ENCODE measurements at places on chromosomes 3 and 15.
A peak's percentile ranks its signal among the peaks of the same experiment; 100 is the strongest.

DNA sequence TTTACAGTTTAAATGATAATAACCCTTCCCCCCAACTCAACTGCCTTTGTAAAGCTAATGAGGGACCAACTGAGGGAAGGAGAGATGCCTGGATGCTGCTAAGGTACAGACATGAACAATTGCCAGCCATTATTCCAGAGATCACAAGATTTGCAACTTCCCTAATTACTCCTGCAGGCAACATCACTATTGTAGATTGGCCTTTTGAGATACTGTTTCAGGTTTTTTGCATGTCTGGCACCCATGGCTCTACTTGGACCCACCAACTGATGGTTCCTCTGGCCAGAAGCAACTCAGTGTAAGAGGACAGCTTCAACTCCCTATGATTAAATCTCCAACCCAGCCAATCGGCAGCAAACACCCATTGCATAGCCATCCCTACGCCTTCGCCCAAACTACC lies 478.7 kb downstream of the FHIT start:
- no peak for DNase-seq

DNA sequence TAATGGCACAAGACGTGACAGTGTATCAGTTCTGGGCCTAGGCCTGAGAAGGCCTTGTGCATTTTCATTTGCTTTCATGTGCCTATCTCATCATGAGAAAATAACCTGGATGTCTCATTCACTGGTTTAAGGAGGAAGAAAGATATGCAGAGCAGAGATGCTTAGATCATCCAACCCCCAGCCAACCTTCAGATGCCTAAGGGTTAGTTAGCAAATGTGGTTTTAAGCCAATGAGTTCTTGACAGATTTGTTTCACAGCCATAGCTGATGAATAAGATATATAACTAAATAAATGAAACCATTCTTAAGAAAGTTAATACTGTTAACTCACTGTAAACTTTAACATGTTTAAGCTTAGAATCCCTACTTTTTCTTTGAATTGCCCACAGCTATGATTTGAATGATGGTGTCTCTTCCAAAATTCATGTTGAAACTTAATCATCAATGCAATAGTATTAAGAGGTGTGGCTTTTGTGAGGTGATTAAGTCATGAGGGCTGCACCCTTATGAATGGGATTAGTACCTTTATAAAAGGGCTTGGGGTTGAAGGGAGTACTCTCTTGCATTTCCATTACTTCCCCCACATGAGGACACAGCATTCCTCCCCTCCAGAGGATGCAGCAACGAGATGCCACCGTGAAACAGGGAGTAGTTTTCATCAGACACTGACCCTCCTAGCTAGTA lies 324.6 kb upstream of the TBC1D5 start:
- no peak for DNase-seq

GRCh38 chr3:86934851-86935250 lies 56.1 kb downstream of the VGLL3 start:
- no peak for DNase-seq

- DNase-seq: no peak
These were observed 32.6 kb downstream of the BBX start for GRCh38 chr3:107555359-107555758.

DNA sequence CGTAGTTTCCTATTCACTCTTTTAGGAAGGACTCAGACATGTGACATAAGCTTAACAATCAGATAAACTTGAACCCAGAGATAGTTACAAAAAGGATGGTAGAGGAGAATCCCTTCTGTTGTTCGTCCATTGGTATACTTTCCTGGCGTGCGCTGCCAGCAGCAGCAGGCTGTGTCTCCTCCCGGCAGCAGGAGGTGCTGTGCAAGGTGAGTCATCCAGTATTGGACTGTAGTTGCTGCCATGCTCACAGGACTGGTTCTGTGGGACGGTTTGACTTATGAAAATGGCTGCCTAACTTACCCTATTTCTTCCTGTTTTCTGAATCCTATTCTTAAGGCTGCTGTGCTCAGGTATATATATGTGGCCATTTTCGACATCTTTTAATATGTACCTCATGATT lies 253.4 kb upstream of the LRRC3B start:
- no peak for DNase-seq

DNA sequence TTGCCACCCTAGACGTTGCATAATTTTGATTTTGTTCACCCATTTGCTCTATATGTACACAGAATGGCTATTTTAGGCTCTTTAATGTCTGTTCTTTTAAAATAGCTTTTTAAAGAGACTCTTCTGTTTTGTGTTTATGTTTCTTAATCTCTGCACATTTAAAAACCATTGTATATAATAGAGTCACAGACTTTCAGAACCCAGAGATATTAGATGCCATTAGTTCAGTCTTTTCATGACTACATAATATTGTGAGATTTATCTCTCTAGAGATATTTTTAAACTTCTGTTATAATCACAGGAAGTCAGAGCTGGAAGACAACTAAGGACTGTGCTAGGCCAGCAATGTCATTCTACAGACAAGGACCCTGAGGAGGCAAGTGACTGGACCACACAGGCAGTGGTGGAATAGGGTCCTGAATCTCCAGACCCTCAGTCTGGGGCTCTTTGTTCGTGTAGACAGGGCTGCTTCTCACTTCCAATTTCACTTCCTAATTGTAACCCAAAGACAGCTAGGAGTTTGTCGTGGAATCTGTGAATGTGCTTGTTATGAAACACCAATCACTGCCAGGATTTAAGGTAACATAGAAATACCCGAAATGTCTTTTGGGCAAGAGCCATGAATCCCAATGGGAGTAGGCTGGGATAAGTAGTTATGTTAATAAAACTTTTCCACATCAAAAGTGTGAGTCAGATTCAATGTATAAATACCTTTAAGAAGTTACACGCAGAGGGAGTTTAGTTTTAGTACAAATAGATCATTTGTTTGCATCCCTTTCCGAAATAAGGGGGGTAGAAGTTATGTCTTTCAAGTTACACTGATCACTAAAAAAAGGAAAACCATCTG lies 165.2 kb upstream of the ROPN1 start:
- DNase-seq: no peak

- no peak for DNase-seq
These were observed 24.0 kb upstream of the STARD5 start for GRCh38 chr15:81347910-81348309.

DNA sequence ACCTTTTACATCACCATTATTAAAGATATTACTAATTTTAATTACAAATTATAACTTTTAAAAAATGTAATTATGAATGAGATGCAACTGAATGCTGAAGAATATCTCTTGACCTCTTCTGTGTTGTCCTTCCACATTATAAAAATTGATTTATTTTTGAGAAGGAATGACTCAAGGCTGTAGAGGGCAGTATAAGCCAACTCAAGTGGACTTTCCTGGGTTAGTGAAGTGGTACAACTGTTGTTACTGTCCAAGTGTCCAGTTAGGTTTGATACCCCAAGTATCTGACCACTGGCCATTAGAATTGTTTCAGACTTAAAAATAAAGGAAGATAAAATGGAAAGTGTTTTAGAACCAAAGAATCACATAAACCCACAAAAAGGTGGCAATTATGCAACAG lies 51.9 kb downstream of the BBX start:
- DNase-seq: peak; percentile 77

DNA sequence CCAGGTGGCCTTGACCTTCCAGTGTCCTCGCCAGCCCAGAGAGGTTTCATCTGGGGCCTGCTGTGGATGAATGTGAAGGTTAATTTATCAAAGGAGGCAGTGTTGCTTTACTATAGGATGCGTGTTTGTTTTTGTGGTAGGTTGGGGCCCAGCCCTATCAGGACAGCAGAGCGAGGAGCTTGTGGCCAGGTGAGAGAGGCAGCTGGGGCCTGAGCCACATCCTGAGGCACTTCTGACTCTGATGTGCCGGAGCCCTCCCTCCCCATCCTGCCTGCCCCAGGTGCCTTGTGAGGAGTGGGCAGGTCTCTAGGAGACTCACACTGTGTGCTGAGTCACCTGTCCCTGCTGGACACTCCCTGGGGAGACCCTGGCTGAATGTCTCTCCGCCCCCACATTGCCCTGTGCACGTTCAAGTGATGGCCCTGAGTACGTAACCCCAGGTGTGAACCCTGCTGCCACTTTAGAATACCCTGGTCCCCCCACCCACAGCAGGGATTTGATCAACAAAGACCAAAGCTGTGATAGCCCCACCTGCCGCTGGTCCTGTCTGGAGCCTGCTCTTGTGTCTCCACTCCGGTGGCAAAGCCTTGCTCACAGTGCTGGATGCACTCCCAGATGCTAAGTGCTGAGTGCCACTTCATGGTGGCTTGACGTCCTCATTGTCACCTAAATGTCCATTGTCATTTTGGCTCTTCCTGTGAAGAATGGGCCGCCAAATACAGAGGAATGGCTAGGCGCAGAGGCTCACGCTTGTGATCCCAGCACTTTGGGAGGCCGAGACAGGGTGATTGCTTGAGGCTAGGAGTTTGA lies 16.0 kb downstream of the FBLN2 start:
- no peak for DNase-seq

GRCh38 chr15:85749261-85750151 lies 45.2 kb downstream of the KLHL25 start:
- DNase-seq: no peak

DNA sequence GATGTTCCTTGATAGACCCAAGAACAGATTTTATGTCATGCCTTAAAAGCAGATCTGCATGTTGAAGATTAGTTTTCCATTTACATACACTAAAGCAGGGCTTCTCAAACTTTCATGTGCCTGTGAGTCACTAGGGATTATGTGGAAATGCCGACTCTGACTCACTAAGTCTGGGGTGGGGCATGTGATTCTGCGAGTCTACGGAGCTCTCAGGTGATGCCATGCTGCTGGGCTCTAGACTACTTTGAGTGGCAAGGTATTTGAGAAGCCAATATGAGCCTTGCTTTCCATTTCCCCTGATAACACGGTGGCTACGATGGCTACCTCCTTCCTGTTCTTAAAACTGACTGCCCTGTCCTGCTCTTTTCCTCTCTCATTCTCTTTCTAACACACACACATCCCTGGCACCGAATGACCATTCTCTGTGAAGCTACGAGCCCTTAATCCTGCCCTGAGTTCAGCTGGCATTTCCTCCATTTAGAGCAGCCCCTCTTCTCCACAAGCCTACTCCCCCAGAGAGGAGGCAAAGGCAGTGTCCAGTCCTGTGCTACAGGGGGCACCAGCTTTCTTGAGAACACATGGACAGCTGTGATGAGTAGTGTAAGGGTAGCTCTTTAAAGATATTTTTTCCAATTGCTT lies 39.7 kb upstream of the PYGO1 start:
- DNase-seq: no peak

DNA sequence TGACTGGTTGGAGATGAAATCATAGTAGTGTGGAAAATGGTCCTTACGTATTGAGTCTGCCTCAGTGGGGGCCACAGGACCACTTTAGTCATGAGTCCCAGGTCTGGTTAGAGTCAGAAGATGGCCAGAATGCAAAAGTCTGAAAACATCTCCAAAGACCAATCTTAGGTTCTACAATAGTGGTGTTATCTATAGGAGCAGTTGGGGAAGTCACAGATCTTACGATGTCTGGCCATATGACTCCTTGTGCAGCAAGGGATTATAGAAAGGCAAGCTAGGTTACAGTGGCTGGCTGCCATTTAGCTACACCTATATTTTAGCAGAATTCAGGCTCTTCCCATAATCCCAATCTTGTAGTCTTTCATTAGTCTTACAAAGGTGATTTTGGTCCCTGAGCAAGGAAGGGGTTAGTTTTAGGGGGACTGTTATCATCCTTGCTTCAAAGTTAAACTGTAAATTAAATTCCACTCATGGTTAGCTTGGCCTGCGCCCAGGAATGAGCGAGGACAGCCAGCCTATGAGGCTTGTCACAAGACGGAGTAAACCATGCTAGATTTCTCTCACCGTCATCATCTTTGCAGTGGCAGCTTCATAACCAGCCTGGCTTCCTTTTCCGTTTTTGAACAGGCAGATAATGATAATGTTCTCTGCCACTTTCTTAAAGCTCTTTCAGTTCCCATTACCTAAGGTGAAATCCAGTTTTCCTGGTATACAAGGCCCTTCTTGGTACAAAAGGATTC lies 134.1 kb downstream of the VPS8 start:
- DNase-seq: no peak

GRCh38 chr15:41017066-41017735 lies 63.9 kb downstream of the CHAC1 start:
- peak; percentile 62 for DNase-seq
